ENCODE measurements at places on chromosomes 11 and 22. TPM values are rescaled to one million over a fixed set of nuclear protein-coding genes. Genes with fewer than 3 reads are reported as not detected.

CDC42BPG gene
- 24.3 TPM for total RNA-seq

- DNase-seq = no peak
Observed at GRCh38 chr11:35313066-35313759, 106.1 kb downstream of the SLC1A2 start.

LRRC75B gene
- 7.5 TPM for total RNA-seq

DNA sequence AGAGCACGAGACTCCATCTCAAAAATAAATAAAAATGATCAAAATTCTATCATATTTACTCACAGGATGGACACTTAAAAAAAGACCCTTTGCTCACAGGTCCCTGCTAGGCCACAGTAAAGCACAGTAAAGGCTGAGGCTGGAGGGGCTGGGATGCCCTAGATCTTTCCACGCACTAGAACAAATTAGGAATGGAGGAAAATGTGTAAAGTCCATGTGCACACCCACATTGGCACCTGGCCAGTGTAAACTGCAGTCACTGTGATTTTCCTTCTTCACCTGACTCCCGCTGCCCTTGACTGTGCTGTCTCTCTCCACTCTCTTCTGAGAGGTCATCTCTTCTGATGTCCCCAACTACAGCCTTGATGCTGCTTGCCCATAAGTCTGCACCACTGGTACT lies 195.5 kb downstream of the EFCAB6 start:
- DNase-seq = no peak

GRCh38 chr11:128246810-128247594 lies 340.4 kb downstream of the ETS1 start:
- no peak for DNase-seq

DNA sequence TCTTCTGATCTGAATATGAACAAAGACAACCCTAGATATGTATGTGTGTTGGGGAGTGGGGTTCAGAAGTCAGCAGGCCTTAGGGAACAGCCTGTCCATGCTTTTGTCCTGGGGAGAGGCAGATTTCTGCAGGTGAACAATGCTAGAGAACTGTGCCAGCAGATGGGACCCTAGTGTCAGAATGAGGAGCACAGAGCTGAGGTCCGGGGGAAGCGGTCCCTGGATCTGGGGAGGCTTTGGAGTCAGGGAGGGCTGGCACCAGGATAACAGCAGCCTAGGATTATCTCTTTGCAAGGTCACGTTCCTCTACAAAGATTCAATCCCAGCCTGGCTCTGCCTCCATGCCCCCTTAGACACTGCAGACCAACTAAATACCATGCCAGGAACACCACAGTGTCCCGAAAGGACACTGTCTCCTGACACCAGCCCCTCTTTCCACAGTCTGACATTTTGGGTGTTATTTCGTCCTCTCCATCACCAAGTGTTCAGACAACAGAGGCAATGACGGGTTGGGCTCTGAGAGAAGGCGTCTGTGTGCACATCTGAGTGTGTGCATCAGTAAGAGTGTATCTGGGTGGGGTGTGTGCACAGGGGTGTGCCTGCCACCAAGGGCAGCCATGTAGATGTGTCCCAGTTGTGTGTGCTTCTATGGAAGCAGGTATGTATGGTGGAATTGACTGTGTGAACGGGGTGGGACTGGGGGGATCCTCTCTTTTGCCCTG lies 43.5 kb downstream of the EIF3F start:
- DNase-seq = no peak

OR8D4 gene
- total RNA-seq = 0.87 TPM

LUZP2 gene
- total RNA-seq = 1.6 TPM

NTM gene
- total RNA-seq = 7.7 TPM

- no peak for DNase-seq
Observed at GRCh38 chr11:105490333-105490732, 119.5 kb upstream of the GRIA4 start.

GRCh38 chr22:46803936-46804335 lies 41.5 kb downstream of the TBC1D22A start:
- DNase-seq = no peak

- no peak for DNase-seq
Observed at GRCh38 chr22:37211075-37211865, 1.0 kb downstream of the SSTR3 start.

- no peak for DNase-seq
Observed at GRCh38 chr11:12253843-12254281, 123.5 kb upstream of the PARVA start.

DNA sequence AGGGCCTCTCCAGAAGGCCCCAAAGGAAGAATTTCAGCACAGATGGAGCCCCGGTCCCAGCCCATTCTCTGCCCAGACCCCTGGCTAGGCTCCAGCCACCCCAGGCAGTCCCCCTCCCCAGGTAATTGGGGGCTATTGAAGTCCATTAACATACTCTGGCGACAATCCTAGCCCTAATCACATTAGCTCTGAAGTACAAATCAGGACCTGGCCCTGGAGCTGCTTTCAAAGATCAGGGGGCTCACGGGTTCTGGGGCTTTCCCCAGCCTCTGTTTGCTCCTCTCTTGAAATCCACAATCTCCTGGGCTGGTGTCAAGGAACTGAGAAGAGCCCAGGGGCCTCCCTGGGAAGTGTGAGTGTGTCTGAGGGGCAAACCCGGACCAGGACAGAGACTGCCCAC lies 22.3 kb downstream of the FGF4 start:
- DNase-seq = no peak

- no peak for DNase-seq
Observed at GRCh38 chr11:9838229-9838628, 174.4 kb downstream of the SWAP70 start.

GRCh38 chr11:727859-728748 lies 19.2 kb upstream of the TALDO1 start:
- peak; percentile 88 for DNase-seq

GRCh38 chr11:119932828-119933562 lies 204.0 kb upstream of the NECTIN1 start:
- DNase-seq = no peak

DNA sequence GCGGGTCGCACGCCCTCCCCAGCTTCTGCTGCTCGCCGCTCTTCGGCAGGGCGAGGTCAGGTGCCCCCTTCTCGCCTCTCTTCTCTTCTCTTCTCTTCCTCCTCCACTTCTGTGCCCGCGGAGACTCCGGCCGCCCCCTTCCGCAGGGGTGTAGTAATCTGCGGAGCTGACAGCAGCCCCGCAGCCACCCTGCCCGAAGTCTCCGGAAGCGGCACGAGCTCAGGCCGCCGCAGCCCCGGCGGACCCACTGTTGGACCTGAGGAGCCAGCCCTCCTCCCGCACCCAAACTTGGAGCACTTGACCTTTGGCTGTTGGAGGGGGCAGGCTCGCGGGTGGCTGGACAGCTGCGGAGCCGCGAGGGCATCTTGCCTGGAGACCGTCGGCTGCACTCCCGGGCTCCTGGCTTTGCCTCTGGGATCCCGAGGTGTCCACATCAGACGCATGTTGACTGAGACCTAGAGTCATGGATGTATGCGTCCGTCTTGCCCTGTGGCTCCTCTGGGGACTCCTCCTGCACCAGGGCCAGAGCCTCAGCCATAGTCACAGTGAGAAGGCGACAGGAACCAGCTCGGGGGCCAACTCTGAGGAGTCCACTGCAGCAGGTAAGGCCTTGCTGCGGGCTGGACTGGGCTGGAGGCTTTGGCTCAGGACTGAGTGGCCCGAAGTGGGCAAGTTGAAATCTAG lies 486 bp downstream of the STIM1 start:
- DNase-seq = peak; percentile 78

DNA sequence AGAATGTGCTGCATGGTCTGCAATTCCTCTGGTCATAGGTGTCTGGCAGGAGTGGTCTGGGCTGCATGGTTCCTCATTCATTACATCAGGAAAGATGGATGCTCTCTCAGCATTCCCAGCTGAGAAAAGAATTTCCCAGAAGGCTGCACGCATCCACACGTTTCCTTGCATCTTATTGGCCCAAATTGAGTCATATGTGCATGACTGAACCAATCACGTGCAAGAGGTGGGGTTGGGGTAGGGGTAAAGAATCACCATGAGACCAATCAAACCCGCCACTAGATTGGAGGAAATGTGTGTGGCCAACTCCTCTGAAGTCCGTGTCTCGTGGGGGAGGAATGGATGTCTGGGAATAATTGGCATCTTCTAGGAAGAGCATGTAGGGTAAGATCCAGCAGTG lies 28.8 kb downstream of the TST start:
- no peak for DNase-seq

DNA sequence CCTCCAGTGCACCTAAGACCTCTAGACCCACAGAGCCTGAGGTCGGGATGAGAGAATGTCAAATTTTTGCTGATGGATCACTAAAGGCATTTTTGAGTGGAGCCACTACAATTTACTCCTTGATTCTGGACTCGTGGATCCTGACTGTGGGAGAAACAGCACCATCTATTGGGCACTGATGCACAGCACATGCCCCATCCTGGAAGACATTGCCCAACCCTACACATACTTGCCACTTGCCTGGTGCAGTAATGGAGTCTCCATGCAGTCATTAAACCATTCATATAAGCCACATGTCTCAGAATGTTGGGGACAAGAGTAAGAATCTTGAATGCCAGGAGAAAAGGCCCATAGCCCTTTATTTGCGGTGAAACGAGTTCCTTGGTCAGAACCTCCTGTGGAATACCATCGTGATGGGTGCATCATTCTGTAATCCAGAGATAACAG lies 103.9 kb downstream of the GGTLC2 start:
- DNase-seq = peak; percentile 58

CLCF1 gene
- 2.7 TPM for total RNA-seq

OR52N4 gene
- total RNA-seq = not detected
